ENCODE measurements at places on chromosomes 12 and 14. TPM values are rescaled to one million over a fixed set of nuclear protein-coding genes. Genes with fewer than 3 reads are reported as not detected.
A peak's percentile ranks its signal among the peaks of the same experiment; 100 is the strongest.

GRCh38 chr14:86613786-86614185 is 1083.8 kb downstream of the FLRT2 start:
- H3K27me3 ChIP-seq, result no peaks in the 10 kb centered on the region
- H3K4me3 ChIP-seq, result no peak overlapping the region
- no peaks in the 10 kb centered on the region for H3K4me1 ChIP-seq
- no peaks in the 10 kb centered on the region for H3K36me3 ChIP-seq

DNA sequence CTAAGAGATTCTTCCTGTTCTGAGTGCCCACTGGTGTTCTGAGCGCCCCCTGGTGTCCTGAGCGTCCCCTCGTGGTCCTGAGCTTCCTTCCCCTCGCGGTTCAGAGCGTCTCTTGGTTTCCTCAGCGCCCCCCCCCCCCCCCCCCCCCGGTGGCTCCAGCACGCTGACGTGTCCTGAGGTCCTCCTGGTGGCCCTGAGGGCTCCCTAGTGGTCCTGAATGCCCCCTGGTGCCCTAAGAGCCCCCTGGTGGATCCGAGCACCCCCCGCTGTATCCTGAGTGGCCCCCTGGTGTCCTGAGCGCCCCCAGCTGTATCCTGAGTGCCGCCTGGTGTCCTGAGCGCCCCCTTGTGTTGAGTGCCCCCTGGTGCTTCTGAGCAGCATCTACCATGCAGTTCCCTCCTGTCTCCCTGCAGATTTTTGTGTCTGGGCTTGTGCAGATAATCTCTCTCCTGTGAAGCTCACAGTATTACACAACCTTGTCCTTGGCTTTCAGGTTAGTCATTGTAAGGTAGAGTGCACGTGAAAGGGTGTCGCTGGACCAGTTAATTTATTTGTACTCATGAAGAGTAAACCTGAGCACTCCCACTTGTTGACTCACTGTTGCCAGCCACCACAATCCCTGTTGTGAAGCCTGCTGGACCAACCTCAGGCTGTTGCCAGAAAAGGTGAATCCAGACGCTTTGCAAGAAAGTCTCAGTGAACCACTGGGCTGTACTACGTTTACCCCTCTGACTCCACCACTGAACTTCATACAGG is 1168.4 kb downstream of the TMEM121 start:
- no peaks in the 10 kb centered on the region for H3K4me1 ChIP-seq
- H3K27me3 ChIP-seq, result no peaks in the 10 kb centered on the region
- DNase-seq, result no peak
- no peak overlapping the region for H3K27ac ChIP-seq
- no peaks in the 10 kb centered on the region for H3K36me3 ChIP-seq

GRCh38 chr12:43872396-43872795 is 36.5 kb downstream of the TMEM117 start:
- no peak overlapping the region for H3K27ac ChIP-seq
- no peaks in the 10 kb centered on the region for H3K36me3 ChIP-seq
- no peak overlapping the region for H3K4me3 ChIP-seq
- DNase-seq, result no peak

DNA sequence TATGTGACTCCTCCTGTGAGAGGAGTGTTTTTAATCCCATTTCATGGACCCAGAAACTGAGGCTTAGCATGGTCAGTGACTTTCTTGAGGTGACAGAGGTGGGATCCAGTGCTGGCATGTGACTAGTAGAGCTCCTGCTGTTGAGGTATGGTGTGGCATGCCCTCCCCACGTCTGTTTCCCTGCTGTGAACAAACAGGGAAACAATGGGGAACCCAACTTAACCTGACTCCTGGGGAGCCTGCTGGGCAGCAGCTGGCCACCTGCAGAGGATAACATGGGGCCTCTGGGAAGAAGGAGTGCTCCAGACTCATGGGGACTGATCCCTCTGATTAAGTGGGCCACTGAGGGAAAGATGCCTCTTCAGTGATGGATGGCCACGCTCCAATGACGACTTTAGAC is 114.0 kb downstream of the BEGAIN start:
- no peaks in the 10 kb centered on the region for H3K4me1 ChIP-seq
- no peak for DNase-seq
- no peak overlapping the region for H3K27ac ChIP-seq
- H3K27me3 ChIP-seq, result no peaks in the 10 kb centered on the region
- peaks cover 7% of the 10 kb centered on the region for H3K36me3 ChIP-seq
- no peak overlapping the region for H3K4me3 ChIP-seq

DNA sequence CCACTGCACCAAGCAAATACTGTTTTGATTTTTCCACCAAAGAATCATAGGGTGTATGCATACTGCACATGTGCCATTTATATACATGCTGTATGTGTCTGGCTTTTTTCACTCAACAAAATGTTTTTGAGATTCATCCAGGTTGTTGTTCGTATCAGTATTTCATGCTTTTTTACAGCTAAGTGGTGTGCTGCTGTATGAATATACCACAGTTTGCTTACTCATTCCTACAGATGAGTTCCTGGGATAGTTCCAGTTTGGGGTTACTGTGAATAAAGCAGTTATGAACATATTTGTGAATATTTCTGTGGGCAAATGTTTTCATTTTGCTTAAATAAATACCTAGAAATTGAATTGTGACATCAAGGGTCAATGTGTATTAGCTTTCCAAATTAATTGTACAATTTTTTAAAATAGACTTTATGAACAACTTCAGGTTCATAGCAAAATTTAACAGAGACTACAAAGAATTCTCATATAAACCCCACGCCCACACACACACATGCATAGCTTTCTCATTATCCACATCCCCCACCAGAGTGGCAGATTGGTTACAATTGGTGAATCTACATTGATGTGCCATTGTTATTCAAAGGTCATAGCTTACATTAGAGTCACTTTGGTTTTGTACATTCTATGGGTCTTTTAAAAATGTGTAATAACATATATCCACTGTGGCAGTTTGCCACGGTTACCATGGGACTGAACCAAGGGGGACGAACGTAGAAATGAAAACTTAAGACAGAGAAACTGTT is 6.9 kb upstream of the KRT6A start:
- H3K36me3 ChIP-seq, result no peaks in the 10 kb centered on the region
- no peaks in the 10 kb centered on the region for H3K4me1 ChIP-seq
- no peaks in the 10 kb centered on the region for H3K27me3 ChIP-seq
- no peak overlapping the region for H3K4me3 ChIP-seq
- no peak for DNase-seq

DNA sequence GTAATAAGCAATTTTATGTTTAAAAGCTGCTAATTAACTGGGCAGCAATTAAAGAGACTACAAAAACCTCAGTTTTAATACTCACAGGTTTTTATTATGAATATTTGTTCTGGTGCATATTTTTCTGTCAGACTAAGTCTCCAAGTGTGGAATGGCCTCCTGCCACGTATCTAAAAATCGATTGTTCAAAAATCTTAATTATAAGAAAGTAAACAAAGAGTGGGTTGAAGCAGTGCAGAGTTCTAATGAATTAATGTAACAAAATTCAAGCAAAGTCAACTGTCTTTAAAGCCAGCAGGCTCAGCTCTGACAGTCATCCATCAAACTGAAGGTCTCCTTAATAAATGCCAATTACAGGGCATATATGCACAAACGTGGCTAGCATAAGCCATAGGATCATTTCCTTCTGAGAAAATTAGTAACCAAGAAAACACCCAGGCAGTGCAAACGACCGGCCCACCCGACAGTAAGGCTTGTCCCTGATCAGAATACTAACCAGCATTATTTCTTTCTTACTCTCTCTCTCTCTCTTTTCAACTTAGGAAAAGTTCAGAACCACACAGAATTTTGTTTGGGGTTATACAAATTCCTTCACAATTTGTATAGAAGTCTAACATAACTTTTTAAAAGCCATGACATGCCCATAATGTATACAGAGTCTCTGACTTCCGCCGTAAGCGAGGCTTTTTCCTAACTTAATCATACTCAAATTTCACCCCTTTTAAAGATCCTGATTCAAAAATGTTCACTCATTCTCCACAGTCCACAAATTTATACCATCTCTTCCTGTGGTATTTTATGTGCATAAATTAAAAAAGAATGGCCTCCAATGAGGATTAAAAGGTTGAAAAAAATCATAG is 83.8 kb downstream of the SLC25A21 start:
- no peaks in the 10 kb centered on the region for H3K36me3 ChIP-seq
- H3K4me1 ChIP-seq, result no peaks in the 10 kb centered on the region
- H3K27me3 ChIP-seq, result no peaks in the 10 kb centered on the region
- H3K27ac ChIP-seq, result no peak overlapping the region
- no peak overlapping the region for H3K4me3 ChIP-seq
- no peak for DNase-seq

GRCh38 chr12:49697808-49698207 is 9.4 kb downstream of the FMNL3 start:
- no peaks in the 10 kb centered on the region for H3K27me3 ChIP-seq
- no peak for DNase-seq
- H3K4me1 ChIP-seq, result peaks cover 23% of the 10 kb centered on the region
- H3K27ac ChIP-seq, result peak overlapping the region; percentile 77
- H3K4me3 ChIP-seq, result no peak overlapping the region

DNA sequence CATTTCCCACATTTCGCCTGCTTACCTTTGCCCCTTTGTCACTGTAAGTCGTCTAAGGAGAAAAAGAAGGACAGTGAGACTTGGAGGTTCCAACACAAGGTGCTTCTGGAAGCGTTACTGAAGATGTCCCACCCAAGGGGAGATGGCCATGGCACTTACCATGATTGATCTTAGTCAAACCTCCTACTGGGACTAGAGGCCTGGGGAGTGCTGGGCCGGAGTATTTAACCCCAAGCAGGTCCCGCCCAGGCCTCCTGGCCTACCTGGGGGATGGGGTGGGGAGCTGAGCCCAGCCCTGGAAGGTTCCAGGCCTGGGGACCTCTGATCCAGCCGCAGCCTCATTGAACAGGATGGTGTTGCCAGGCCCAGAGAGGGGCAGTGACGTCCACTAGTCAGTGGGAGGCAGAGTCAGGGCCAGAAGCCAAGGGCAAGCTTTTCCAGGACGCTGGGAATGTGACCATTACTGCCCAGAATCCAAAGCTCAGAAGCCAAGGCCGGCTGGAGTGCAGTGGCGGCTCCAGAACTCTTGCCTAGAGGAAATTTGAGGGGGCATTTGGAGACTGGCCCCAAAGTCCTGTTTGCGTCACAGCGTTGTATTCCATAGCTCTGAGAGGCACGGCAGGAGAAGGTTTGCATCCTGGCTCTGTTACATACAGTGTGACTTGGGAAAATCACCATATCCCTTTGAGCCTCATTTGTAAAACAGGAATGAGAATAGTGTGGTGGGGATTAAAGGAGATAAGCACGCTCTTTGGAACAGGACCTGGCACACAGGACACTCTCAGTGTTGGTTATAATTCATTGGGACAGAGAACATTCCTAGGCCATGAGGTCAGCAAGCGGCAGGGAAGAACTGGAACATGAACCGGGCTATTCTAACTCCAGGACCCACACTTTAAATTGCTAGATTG is at the start of gene HPD:
Gene HPD (minus strand): TSS at position 198 of the 911 bp plus-strand sequence. CDS start 36 bp downstream, at position 162.
- H3K4me3 ChIP-seq, result peak within 1 kb of the TSS; percentile 16
- peaks cover 33% of the 10 kb centered on the region for H3K4me1 ChIP-seq
- peak within 1 kb of the TSS; percentile 97 for H3K27ac ChIP-seq
- H3K27me3 ChIP-seq, result no peaks in the 10 kb centered on the region
- peak; percentile 33 for DNase-seq

DNA sequence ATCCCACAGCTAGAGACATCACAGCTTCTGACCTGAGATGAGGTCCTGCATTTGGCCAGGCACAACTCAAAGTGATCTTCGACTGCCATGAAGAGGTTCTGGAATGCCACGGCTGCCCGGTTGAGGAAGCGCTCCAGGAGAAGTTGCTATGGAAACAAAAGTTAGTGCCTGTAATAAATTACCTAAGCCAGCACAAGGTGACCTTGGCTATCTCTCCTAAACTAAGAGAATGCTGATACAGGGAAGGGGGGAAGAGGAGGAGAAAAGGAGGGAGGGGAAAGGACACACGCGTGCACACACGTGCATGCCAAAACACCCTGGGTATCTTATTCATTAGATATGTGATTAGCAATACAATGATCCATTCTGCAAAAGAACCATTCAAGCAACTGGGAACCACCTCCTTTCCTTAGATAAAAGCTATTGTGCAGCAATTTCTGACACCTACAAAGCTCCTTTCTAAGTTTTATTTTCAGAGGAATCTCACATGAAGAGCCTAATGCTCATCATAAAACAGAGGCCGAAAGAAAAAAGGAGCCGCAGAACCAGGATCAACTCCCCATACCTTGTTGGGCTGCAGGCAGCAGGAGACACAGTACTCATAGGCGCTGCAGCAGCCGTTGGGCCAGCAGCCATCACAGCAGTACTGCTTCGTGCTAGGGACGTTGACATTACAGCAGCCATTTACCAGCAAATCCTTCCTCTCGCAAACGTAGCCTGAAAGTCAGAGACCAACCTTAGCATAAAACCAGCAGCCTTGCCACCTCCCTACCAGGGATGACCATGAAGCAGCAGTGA is 17.9 kb downstream of the SPRING1 start:
- no peak overlapping the region for H3K4me3 ChIP-seq
- no peaks in the 10 kb centered on the region for H3K27me3 ChIP-seq
- peak; percentile 35 for DNase-seq
- H3K27ac ChIP-seq, result no peak overlapping the region
- peaks cover 18% of the 10 kb centered on the region for H3K36me3 ChIP-seq

ACOT6 gene
- not detected for total RNA-seq

CLEC9A gene
- not detected for total RNA-seq

P2RX7 gene
- total RNA-seq, result 1.1 TPM

Measured in ascending aorta (tissue), 2 donors.